Liver (tissue), 10 donors: ENCODE measurements at places on chromosomes 7 and 10. TPM values are rescaled to one million over a fixed set of nuclear protein-coding genes. Genes with fewer than 3 reads are reported as not detected.

The ZNF775 gene
- 3.1 TPM for total RNA-seq

GRCh38 chr10:130875897-130876472 is 435.5 kb downstream of the TCERG1L start:
- no peak for DNase-seq

- no peak for DNase-seq
These were observed 152.6 kb downstream of the PKD1L1 start for GRCh38 chr7:47795631-47796030.

The SLC18A3 gene
- total RNA-seq = not detected
